ENCODE measurements at places on chromosomes 5 and 9.

DNA sequence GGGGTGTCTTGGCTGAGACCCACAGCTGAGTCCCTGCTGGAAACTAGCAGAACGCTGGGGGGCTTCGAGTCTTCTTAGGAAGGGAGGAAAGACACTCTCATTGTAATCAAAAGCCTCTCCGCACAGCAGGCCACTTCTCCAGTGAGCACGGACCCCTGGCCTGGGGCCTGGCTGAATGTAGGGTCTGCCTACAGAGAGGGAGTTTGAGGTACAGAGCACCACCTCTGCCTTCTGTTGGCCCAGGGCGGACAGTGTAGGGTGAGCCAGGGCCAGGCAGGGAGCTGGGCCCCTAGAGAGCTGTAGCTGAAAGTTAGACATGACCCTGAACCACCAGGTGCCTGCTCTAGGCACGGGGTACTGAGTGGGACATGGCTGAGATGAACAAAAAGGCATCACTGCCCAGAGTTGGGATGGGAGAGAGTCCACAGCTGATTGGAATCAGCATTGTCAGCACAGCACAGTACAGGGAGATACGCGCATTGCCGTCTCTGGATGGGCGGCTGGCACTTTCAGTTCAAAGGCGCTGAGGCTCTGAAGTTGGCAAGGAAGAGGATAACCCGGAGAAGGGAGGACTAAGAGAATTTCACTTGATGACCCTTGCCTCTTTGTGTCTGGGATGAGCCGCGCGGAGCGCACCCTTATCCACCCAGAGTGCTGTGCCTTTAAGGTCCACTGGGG lies 363 bp upstream of the SLC25A48 start:
- DNase-seq, result no peak

- DNase-seq, result no peak
Observed at GRCh38 chr5:142320851-142321560, 3.8 kb downstream of the SPRY4 start.

DNA sequence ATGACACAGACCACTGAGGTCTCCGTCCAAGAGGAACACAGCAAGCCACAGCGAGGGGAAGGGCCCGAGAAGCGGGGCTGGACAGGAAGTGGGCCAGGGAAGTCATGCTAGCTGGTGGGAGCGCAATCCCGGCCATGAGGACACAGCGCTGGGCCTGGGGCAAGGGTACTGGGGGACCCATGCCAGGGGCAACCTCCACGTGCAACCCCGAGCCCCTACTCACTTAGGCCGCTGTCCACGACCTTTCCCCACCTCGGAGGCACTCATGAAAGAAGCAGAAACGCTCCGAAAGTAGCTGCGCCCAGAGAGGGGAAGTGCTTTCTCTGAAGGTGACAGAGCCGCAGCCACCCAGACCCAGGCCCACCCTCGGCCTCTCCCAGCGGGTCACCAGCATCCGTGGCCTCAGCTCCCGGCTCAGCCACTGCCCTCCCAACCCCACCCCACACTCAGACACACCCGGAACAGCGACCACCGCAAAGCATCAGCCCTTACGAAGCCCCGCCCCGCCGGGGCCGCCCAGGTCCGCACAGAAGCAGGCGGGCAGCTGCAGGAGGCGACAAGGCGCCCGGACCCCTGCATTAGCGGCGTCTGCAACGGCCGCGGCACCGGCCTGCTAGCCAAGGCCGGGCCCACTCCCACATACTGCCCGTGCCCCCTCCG lies 782 bp downstream of the BICD2 start:
- DNase-seq, result no peak

DNA sequence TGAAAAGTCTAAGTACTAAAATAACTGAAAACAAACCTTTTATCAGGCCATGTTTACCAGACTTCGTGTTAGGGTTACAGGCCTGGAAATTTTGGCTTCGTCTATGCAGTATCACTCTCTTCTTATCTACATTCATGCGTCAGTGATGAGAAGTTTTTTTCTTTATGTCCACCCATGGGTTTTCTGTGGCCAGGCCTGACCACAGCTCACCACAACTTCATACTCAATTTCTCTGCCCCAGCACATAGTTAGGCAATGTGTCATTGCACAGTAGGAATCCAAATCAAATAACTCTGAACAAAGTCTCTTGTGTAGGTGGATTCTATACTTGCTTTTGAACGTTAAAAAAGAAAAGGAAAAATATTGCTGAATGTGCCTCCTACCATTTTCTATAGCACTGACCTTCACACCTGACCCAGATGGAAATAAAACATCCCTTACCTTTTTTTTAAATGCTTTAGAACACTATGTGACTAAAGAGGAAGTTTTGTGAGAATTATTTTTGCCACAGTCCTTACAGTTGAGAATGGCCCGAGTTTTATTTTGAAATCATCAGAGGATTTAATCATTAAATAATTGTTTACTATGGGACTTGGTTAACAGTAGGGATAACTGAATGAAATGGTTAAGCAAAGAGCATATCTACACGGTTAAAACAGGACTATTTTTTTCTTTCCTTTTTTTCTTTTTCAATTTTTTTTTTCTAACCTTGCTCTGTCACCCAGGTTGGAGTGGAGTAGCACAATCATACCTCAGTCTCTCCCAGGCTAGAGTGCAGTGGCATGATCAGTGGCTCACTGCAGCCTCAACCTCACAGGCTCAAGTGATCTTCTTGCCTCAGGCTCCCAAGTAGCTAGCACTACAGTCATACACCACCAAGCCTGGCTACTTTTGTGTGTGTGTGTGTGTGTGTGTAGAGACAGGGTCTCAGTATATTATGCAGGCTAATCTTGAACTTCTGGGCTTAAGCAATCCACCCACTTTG lies 1247.0 kb upstream of the ACO1 start:
- no peak for DNase-seq

DNA sequence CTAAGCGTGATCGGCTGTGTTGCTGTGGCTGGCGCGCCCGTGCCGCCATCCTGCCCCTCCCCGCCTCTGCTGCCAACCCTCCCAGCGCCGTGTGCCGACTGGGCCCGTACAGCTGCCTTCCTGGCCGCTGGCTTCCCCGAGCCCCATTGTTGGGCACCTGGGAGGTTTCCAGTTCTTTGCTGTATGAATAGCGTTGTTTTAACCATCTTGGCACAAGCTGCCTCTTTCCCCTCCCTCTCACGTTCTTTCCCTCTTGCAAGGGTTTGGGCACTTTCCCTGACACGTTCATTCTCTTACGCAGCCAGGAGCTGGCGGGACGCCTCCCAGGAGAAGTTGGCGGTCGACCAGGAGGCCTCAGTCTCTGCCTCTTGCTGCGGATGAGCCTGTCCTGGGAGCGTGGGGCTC lies 43.1 kb upstream of the RXRA start:
- DNase-seq, result no peak

GRCh38 chr5:30041831-30042385 lies 1151.6 kb upstream of the CDH6 start:
- DNase-seq, result no peak

DNA sequence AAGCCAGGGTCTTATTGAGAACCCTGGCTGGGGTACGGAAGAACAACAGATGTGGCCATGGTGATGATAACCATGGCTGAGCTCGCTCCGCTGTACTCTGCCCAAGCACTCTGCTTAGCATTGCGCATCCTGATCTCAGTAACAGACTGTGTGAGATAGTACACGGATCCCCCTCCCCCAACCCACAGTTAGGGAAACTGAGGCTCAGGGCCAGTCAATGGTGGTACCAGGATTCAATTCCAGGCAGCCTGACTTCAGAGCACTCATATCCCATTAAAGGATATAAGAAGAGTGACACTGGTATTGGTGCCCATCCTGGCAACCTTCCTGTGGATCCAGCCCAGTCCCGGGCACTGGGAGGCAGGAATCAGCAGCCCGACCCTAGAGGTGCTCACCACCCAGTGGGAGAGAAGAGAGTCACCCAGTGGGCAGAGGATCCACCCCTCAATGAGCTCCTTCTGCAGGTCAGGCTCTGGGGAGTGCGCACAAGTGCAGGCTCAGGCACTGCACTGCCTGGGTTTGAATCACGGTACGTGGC lies 26.5 kb upstream of the KIF12 start:
- no peak for DNase-seq

Data from iPS DF 19.7 (cell line).